ENCODE measurements at places on chromosomes 5 and 9.
A peak's percentile ranks its signal among the peaks of the same experiment; 100 is the strongest.

GRCh38 chr5:142501890-142502289 is 177.1 kb upstream of the SPRY4 start:
- DNase-seq: no peak

GRCh38 chr9:106798016-106798799 is 64.8 kb upstream of the ZNF462 start:
- DNase-seq: no peak

GRCh38 chr9:123771690-123772089 is 158.2 kb downstream of the DENND1A start:
- no peak for DNase-seq

DNA sequence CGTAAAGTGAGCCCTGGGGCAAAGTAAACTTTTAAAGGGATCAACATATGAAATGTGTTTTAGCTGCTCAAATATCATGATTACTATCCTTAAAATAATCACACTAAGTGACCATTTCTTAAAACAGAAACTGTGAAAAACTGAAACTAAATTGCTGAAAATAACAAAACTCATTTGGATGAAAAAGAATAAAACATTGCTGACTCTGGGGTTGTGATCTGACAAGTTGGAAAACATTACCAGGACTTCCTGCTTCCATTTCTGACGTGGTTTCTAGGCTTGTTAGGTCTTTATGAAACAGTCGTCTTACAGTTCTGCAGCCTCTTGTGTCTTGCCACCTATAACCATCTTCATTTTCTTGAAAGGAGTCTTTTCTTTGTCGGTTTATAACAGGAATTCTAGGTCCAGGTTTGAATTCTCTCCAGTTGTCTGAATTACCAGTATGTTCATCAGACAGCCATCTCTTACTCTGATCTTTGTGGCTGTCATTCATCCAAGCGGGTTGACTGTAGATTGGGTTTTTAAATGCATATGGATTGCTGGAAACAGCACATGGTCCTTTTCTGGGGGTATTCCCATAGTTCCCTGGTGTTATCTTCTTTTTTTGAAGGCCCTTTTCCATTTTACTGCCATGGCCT is 1.7 kb downstream of the TUT7 start:
- DNase-seq: no peak

- no peak for DNase-seq
Observed at GRCh38 chr5:52738095-52738506, 49.6 kb upstream of the ITGA1 start.

GRCh38 chr9:18668944-18669343 is 195.0 kb downstream of the ADAMTSL1 start:
- DNase-seq: peak; percentile 13

GRCh38 chr9:90552317-90552716 is 90.3 kb downstream of the DIRAS2 start:
- no peak for DNase-seq

- DNase-seq: no peak
Observed at GRCh38 chr9:93139365-93140182, 5.5 kb upstream of the NINJ1 start.

DNA sequence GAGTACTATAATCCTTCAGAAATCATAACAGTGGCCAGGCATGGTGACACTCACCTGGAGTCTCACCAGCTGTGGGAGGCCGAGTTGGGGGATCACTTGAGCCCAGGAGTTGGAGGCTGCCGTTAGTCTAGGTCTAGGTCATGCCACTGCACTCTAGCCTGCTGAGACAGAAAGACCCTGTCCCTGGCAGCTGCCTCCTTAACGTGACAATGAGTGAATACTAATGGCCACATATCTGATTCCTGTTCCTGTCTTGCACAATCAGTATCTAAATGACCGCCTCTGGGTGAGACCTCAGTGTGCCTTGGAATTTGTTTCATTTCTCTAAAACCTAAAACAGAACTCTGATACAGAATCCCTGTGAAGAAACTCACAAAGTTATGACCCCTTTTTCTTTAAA is 131.0 kb upstream of the DAB2 start:
- no peak for DNase-seq

DNA sequence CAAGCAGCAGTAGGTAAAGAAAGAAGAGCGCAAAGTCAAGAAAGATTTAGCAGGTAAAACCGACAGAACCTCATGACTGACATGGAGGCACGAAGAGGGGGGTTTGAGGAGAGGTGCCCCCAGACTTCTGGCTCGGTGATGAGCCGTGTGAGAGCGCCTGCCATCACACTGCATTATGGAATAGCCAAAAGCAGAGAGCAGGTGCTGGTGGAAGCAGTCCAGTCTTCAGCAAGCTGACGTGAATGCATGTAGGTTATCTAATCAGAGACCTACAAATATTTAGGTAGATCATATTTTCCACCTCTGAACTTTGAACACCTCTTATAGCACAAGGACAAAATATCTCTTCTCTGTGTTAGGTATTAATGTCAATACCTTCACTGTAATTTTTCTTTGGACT is 68.4 kb downstream of the RNF130 start:
- no peak for DNase-seq

DNA sequence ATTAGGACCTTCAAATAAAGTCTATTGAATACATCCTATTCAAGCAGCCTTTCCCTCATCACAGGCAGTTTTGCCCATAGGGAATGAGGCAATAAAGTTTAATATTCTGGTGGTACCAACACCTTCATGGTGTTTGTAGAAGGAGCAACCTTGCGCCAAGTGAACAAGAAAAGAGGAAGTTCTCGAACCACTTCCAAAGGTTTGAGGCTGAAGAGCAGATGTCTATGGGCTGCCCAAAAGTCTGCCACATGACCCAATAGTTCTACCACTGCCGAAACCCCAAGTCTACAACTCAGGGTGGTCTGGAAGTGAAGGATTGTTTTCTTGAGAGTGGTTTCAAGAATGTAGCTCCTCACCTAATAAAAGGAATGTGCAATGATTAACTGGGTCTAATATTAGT is 123.1 kb downstream of the NPR3 start:
- no peak for DNase-seq

DNA sequence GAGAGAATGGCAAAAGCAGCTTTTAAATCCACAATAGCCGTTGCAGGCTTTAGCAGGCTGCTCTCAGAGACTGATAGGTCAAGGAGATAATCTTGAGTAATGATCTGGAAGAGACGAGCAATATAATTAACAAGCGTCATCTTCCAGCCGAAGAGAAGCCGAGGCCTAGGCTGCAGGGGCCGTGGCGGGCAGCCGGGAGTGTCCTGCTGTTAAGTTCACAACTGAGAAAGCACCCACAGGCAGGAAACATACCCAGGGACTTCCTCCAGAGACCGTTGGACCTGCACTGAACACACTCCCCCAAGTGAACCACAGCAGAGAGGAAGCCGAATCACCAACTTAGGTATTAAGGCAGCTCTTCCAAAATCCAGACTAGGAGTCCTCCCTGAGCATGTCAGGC is 182.3 kb downstream of the IRX2 start:
- DNase-seq: no peak

DNA sequence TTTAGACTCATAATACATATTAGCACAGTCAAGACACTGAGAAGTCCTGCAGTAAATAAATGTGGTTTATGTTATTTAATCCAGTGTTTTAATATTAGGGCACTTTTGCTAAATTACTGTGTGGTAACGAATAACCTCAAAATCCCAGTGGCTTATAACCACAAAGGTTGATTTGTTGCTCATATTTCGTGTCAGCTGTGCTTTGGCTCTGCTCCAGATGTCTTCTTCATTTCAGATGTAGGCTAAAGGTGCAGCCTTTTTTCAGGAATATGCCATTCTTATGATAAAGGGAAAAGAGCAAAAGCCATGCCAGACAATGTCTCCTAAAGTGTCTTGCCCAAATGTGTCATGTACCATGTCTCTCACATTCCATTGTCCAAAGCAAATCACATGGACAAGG is 144.8 kb downstream of the BRINP1 start:
- no peak for DNase-seq

DNA sequence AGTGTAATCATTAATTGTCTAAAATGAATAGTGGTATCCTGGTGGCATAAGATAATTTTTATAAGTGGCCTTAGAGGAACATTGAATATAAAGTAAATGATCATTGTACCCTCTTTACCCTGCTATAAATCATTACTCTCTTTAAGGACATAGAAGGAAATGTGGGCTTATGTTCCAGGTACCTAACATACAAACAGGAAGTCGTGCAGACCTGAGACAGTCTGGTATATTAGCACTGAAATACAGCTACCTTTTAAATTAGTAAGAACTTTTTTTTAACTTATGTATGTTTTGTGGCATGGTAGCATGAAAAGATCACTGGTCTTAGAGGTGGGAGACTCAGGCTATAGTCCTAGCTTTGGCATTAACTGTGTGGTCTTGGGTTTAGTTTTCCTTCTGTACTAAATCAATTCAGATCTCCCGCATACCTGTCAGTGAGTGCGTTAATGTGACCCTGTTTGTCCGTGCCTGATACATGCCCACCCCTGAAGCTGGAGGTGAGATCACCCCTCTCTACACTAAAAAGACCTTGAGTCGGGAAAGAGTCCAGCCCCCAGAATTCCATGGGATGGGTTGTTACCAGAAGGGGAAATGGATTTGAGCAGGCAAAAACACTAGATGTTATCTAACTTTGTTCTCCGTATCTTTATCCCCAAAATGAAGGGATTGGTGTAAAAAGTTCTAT is 59.4 kb upstream of the ERBIN start:
- DNase-seq: no peak

GRCh38 chr5:39058178-39058921 is 15.8 kb downstream of the RICTOR start:
- DNase-seq: no peak

GRCh38 chr5:133854554-133854953 is 113.9 kb downstream of the C5orf15 start:
- no peak for DNase-seq

- DNase-seq: no peak
Observed at GRCh38 chr5:93787598-93787997, 46.2 kb upstream of the POU5F2 start.

DNA sequence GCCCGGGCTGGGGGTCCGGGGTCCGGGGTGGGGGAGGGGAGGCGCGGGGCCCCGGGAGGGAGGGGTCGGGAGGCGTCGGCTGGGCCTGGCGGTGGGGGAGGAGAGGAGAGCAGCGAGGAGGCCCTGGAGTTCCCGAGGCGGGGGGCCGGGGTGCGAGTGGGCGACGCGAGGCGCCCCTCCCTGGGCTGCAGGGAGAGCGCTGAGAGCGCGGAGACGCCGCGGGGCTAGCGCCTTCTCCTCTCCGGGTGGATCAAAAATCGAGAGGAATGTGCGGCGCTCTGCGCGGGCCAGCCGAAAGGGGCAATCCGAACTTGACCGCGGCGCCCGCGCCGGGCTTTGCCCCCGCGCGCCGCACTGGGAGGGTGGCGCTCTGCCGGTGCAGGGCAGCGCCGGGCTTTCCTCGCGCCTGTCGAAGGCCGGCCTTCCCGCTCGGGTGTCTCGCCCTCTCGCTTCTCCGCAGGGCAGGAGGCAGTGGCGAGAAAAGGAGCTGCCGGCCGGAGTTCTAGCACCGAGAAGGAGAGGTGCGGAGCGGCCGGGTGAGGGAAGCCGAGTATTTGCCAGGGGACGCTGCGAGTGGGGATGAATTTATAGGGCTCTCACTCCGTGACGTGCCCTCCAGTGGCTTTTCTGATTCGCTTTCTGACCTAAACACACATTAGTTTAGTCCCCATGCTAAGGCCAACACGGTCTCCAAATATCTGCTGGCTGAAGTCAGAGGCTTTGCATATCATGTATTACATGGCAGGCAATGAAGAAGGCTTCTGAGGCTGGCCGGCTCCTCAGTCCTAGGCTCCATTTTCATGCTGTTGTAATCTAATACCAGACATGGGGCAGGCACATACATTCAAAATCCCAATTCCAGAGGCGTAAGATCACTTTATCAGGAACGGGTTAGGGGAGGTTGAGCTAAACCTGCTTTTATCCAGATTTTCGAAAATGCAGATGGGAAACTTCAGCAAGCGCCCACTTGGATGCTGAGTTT is 503 bp upstream of the GDNF start:
- no peak for DNase-seq

GRCh38 chr5:55386356-55386755 is 78.6 kb downstream of the MTREX start:
- DNase-seq: no peak

GRCh38 chr9:123061216-123061615 is 27.7 kb downstream of the GPR21 start:
- DNase-seq: no peak

- no peak for DNase-seq
Observed at GRCh38 chr5:170110403-170111087, 4.8 kb downstream of the FOXI1 start.

DNA sequence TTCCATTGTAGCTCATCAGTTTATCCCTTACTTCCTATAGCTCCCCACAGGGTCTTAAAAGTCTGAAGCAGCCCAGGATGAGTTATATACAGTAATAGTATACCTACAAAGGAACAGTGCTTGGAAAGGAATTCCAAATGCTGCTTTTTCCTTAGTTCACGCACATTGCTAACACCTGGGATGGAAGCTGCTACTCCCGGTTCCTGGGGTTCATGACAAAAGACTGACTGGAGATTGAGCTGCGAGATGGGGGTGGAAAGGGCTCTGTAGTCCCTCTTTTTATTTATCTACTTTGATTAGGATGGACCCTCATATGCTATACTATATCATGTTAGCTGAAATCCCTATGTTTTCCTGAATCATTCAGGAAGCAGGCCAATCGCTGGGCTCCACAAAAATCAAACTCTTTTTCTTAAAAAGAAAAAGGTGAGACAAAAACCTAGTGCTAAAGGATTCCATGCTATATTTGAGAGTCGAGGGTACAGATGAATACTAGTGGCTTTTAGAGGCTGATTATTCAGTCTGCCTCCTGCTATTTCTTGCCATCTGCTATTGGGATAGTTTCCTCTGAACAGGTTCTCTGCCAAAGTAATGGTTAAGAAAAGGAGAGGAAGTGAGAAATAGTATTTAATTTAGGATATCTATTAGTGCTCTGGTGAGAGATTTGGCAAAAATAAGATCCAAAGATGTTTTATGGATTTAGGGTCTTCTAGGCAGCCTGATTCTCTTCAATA is 81.2 kb downstream of the MRPS27 start:
- DNase-seq: no peak

- no peak for DNase-seq
Observed at GRCh38 chr9:74282526-74283253, 214.4 kb upstream of the RORB start.

DNA sequence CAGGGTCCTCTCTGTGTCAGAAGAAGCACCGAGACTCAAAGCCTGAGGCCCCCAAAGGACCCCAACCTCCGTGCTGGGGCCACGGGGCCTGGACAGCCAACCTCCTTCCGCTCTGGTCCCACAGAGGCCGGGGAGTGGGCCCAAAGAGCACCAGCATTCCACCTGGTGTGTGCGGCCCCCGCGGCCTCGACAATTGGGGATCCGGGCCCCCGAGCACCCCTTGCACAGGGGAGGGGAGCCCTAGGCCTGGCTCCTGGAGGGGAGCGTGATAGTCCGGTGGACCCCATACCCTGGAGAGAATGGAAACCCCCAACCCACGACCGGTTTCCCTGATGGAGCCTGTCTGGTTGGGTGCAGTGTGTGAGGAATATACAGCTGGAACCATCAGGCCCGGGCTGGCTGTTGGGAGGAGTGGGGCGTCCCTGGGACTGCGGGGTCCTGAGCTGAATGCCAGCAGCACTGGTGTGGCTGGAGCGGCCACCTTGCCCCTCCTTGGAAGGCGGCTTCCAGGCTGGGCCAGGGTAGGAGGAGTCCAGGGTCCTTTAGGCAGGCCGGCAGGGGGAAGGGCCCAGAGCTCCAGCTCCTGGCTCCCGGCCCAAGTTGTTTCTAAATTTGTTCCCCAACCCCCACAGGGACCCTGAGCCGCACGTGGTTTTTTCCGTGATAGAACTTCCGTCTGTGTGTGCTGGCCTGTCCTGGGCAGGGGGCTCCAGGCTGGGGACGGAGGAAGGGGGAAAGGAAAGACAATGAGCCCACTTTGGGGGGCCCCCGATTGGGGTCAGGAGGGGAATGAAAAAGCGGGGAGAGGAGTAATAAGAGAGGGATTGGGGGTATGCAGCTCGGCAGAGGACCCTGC is 825 bp upstream of the TOR4A start:
- no peak for DNase-seq

All from COR-L47 (cell line).